Hippocampal formation (tissue), 2 donors: ENCODE measurements at places on chromosomes 3 and 15.

DNA sequence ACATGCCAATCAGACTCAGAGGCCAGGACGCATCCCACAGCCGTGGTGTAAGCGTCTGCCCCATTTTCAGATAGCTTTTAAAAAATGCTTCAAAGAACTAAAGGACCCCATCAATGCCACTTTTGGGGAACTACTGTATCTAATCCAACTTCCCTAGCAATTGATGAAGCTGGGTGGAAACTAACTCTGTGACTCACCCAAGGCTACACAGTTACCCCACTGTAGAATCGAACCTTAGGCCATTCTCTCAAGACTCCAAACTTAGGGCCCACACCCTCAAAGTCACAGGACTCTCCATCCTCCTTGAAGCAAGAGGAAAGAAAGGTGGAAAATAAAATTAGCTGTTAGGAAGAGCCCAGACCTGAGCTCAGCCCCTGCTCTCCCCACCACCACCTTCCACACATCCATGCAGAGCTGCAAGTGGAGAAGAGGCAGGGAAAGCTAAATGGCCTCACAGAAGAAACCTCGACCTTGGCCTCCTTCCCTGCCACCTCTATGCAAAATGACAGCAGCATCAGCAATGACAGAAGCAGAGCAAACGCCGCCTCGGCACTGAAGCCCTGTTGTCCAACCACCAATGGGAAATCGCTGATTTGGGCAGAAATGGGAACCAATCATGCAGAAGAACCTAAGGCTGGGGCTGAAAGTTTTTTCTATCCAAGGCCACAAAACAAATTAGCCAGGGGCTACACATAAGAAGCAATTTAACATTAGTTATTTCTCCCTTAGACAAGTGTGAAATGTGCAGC is 22.2 kb downstream of the ANP32A start:
- no peak for DNase-seq

DNA sequence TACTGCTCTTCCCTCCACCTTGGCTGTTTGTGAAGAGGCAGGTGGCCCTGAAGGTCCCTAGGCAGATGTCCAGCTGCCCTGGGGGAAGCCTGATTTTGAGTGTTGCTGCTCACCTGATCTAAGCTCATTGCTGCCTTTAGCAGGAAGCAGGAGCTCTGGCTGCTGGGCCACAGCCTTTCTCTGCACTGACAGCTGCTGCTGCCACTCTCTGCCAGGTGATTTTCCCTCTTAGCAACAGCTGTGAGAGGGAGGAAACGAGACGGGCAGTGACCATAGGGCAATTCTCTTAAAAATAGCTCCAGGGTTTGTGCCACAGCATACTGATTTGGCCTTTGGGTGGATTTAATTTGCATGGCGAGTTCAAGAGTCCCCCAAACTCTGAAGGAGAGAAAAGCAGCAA is 415.8 kb upstream of the SEMA6D start:
- DNase-seq: no peak

DNA sequence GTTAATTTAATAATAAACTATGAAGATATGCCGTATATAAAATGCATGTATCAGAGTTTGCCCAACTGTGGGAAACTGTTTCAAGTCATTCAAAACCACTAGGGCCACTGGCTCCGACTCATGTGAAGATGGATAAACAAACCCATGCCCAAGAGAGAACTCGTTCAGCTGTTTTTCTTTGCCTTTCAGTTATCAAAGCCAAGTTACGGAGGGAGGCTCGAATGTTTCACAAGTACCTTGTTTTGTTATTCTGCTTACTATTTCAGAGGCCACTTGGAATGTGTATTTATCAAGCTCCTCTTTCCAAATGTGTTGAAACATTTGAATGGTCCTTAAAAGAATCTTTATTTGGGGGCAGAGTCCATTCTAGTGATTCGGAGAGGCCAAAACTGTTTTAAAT is 82.1 kb downstream of the DUT start:
- no peak for DNase-seq

DNA sequence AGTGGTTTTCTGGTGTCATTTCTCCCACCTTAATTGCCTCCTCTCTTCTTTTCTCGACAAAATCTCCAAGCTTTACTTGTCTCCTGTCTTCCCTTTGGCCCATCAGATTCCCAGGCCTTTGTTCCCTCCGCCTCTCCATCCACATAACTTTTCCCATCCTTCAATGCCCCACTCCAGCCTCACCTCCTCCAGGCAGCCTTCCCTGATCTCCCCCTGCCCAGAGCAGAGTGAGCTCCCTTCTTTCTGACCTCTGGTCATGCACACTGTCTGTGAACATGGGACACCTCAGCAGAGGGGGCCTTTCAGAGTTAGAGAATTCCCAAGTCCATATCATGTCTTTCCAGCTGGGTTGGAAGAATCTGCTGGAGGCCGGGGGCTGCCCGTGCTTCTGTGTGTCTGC is 14.6 kb upstream of the SSUH2 start:
- no peak for DNase-seq

DNA sequence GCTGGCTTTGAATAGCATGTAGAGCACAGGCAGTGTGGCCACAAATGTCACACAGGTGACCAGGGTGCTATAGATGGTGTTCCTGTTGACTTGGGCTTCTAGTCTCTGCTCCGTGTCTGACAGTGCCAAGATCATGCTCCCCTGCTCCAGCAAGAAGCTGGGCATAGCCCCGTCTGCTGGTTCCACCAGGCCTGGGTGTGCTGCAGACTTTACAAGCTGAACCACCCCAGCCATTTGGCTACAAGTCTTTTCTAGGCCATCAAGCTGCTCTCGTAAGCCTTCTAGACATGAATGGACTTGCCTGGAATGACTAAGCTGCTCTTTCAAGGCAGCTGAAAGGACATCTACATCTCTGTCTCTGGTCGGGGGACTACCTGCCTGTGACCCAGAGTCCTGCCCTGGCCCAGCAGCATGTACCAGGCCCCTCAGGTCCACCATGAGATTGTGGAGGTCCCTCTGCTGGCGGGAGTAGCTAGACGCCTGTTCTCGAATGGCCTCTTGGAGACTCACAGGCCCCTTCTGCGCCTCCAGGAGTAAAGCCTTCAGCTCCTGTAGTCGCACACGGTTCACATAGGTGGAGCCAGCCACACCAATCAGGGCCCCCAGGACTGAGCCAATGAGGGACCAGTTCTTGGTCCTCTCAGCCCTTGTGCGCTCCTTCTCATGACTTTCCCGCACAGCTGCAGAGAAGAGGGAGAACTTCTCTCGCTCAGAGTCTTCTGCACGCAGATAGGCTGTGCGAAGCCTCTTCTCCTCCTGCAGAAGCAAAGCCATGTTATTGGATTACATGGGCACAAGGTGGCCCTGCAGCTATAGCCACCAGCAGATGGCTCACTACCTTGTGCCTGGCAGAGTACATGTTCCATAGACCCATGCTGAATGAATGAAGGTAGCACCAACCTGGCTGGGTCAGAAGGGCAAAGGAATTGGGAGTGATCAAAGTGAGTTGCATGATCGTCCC is 2.8 kb upstream of the PLXNB1 start:
- DNase-seq: no peak

GRCh38 chr15:85597155-85597815 is 197.4 kb downstream of the KLHL25 start:
- DNase-seq: no peak

DNA sequence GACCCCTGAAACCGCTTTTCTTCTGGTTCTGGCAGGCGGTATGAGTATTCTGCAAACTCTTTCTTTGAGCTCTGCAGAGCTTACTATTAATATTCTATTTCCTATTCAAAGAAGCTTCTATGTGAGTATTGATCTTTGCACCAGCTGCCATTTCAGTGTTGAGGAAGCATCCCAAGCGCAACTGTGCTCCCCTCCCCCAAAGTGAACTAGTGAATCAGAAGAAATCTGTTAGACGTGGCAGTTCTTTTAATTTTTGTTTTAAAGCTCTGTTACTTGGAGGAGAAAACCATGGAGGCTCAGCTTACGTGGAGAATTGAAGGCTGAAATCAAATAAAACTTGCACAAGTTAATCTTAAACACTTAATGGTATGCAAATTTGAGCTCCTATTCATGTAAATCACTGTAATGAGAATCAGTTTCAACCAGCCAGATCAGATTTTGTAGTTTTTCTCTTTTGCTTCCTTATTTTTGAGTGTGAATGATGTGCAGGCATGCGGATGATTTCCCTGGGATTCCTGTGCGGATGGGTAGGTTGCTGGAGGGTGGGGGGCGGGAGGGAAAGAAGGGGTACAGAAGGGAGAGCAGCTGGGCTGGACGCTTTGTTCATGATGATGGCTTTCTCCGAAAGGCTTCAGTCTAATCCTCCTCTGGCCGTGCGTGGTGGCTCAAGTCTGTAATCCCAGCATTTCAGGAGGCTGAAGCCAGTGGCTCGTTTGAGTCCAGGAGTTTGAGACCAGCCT is 16.1 kb upstream of the AGBL1 start:
- no peak for DNase-seq

- no peak for DNase-seq
Observed at GRCh38 chr3:186628756-186629155, 11.4 kb upstream of the FETUB start.

DNA sequence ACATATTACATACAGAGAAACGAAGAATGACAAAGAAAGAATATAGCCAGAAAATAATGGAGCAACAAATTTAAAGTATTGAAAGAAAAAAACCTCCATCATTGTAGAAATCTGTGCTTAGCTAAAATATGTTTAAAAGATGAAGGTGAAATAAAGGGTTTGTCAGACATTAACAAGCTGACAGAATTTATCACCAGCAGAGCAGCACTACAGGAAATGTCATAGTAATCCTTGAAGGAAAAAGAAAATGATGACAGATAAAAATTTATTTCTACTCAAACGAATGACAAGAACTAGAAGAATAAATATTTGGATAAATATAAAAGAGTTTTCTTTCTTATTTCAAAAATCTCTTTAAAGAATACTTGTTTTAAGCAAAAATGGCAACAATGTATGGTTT is 40.6 kb upstream of the OTOL1 start:
- DNase-seq: no peak

- DNase-seq: no peak
Observed at GRCh38 chr15:63372018-63372705, 9.5 kb downstream of the CA12 start.

GRCh38 chr3:7640787-7641186 is 779.9 kb downstream of the GRM7 start:
- no peak for DNase-seq

GRCh38 chr3:110567029-110567428 is 504.6 kb upstream of the NECTIN3 start:
- DNase-seq: no peak

GRCh38 chr3:143280984-143281383 is 161.4 kb downstream of the CHST2 start:
- DNase-seq: no peak

- no peak for DNase-seq
Observed at GRCh38 chr15:48467801-48468200, 136.6 kb downstream of the DUT start.

GRCh38 chr15:63351170-63351569 is 30.5 kb downstream of the CA12 start:
- DNase-seq: no peak

DNA sequence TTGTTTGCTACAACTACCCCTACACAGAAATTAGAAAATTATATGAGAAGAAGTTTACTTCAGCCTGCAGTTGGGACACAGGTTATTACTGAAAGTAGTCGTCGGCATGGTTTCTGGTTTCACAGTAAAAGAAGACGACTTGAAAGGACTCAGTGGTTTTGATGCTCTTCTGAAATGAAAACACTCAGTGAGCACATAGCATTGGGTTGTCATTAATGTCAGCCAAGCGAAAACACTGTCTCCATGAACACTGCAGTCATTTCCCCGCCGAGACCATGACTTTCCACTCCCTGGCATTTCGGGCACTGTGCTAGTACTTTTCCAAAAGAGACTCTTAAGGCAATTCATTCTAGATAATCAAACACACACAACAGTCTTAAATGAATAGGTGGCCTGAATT is 69.2 kb upstream of the ICE2 start:
- no peak for DNase-seq

DNA sequence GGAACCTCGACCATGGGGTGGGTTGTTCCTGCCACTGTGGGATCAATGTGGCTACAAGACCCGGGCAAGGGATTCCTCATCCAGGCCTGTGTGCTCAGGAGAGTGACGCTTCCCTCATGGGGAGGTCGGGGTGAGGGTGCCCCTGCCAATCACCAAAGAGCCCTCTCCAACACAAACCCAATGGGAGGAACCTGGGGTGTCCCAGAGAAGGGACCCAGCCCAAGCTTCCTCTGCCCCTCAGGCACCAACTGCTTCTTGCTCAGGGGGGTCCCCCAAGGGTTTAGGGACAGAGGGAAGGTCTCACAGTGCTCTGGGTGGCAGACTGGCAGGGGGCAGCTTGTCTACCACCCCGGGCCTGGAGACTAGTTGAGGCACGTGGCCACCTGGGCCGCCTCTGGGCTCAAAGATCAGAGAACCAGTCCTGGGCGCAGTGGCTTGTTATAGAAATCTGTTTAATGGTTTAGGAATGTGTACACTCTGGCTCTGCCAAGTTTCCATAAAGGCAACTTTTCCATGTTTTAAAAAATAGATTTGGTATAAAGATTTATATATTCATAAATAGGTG is 26.6 kb downstream of the GP9 start:
- no peak for DNase-seq

DNA sequence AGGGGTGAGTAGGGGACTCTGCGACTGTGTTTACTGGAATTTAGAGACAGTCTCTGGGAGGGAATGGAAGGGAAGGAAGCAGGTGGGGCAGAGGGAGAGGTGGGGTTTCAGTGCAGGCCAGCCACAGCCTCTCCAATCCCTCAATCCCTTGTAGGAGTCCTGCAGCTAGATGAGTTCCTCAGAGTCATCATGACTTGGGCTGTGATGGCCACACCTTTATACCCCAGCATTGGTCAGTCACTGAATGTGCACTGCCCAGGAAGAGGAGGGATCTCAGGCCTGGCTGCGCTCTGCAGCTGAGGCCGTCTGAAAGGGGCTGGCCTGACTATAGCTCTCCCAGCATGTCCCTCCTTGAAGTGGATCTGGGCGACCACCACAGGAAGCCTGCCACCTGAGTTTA is 67.3 kb upstream of the GLCE start:
- no peak for DNase-seq

- no peak for DNase-seq
Observed at GRCh38 chr3:120071259-120071658, 23.0 kb downstream of the GSK3B start.

DNA sequence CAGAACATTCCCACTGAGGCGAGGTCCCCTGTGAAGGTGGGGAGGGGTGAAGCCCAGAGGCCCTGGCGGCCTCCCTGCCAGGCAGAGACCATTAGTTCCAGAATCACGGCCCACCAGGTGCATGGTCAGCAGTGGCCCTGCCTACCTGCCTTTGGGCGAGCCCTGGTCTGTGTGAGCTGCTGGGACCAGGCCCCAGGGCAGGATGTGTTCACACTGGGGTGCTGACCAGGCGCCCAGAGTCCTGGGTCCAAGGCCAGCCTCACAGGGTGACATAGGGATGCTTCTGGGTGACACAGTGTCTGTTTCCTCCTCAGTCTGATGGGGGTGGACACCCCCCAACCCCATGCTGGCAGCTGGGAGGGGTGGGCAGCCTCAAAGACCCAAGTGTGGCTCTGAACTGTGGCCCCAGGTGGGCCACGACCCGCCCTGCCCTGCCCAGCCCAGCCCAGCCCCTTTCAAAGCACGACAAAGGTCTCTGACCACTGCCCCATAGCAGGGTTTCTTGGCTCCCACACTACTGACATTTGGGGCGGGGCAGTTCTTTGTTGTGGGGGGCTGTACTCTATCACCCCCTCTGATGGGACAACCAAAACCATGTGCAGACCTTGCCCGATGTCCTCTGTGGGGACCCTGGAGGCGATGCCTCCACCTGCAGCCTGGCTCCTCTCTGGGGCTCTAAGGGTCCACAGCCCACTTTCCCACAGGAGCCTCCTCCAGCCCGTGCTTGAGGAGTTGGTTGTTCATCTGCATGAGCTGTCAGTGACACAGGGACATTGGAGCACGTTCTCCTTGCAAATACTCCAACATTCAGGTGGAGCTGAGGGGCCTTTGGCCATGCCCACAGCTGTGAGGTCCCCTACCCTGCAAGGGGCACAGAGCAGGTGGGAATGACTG is 44.8 kb upstream of the SLC41A3 start:
- no peak for DNase-seq
